ENCODE measurements at places on chromosomes 5 and 9.

DNA sequence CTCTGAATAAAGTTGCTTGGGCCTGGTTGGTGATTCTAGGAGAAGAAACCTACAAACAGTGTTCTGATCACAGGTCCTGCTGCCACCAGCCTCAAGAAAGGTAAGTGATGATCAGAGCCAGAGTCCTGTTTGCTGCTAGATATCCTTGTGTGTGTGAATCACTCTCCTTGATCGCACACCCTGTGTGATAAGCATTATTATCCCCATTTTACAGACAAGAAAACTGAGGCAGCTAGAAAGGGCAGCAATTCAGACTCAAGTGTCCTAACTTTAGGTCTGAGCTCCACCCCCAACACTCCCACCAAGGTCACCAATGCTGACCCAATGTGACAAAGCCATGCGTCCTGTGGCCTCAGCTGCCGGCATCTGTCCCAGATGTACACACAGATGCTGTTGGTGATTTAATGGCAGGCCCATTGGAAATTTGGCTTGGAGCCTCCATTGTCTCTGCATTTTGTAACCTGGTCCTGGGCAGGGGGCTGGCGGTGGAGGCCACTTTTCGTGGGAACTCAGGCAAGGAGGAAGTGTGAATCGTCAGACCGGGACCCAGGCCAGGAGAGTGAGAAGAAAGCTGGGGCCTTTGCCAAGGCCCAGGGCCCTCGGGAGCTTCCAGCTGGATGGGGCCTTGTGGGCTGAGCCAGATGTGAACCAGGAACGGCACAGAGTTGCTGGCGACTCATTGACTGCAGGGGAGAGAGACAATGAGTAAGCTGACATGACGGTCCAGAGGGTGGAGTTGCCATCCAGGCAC is 29.8 kb upstream of the GGTA1 start:
- peak; percentile 88 for DNase-seq

DNA sequence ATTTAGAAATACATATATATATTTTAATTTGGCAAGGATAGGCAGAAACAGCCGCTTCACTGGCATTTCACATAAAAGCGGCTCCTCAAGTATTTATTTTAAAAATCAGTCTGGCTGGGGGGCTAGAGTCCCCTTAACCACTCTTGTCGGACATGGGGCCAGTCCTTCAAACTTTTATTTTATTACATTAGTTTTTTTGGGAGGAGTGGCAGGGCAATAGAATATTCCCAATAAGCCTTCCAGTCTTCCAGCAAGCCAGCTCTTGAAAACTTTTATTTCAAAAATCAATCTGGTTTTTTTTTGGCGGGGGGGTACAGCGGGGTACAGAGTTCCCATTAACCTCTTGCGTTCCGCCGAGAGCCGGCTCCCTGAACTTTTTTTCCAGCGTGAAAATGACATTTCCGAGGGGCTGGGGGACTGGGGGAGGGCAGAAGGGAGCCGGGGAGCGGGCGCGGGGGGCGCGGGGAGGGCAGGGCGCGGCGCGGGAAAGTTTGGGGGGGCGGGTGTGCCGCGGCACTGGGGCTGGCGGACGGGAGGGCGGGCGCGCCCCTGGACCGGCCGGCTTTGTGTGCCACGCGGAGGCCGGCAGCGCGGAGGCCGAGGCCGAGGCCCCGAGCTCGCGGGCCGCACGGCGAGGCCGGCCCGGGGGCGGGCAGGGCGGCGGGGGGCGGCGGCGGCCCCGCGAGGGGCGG is 504 bp upstream of the ZNF618 start:
- peak; percentile 9 for DNase-seq

DNA sequence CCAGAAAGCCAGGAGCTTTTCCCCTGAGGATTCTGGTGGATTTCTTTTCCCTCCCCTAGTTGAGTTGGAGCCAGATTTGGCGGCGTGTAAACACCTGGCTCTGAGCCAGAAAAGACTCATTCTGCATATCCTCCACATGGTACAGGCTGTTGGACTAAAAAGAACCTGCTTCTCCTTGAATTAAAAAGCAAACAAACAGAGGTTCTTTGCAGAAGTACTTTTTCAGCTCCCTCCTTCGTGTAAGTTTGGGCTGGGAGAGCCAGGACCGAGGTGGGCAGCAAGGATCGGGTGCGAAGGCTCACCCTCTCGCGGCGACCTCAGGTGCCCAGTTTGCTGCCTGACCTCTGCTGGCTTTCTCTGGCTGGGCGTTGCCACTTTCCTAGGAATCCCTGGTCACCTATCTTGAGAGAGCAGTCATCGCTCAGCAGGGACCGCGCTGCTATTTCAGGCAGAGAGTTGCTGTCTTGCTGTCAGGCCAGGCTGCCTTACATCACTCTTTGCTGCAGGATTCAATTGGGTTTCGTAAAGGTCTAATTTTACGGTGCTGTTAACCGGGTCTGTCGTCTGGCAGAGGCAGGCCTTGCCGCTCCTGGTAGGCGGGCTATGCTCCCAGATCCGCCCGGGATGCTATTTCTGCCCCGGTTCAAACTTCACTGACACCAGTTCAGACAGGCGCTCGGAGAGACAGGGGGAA is 3.2 kb downstream of the PAPPA start:
- DNase-seq, result peak; percentile 85

GRCh38 chr9:110076894-110077725 is 130.8 kb downstream of the C9orf152 start:
- DNase-seq, result no peak

- no peak for DNase-seq
Measured at GRCh38 chr5:53071738-53072137, 37.8 kb downstream of the MOCS2 start.

DNA sequence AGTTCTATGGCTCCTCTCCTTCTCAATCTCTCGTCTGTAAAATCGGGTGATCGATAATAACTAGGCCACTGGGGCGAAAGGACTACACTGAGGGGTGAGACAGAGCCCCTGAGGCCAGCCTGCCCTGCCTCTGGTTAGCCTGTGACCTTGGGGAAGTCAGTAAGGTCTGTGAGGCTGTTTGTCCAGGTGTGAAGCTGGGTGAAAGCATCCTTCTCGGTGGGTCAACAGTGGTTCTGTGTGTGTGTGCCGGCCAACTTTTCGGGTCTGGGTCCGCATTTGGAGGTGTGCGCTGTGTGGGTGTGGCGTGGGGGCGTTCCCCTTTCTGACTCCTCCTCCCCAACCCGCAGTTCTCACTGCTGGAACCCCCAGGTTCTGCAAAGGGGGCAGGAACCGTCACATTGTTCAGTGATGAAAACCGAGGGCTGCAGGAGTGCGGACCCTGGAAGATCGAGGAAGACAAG is 5.0 kb upstream of the RNF44 start:
- no peak for DNase-seq

DNA sequence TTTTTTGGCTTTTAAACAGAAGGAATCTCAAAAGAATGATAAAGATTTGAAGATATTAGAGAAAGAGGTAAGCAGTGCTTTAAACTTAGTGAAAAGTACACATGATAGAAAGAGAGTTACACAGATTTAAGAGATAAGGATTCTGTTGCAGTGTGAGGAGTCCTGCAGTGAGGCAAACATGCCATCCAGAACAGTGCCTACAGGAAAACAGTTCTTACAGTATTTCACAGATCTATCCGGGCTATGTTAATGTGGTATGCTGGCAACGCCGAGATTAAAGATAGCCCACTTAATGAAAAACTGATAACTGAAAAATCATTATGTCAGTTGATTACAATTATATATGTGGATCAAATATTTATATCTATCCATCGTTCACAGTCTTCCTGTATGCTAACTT is 7.2 kb downstream of the HMMR start:
- no peak for DNase-seq

DNA sequence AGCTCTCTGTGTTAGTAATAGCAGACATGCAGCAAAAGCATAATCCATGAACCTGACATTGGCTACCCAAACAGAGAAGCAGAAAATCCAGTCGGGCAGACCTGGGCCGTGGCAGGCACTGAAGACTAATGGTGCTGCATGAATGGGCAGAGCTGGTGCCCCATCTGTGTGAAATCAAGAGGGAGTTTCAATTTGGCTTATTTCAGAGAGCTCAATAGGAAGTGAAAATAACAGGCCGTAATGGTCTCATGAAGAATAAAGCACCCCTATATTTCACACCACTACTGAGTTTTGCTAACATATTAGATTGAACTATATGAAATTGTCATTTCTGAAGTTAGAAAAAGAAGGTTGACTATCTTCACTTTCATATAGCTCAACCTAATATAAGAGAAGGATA is 149.7 kb downstream of the ENC1 start:
- no peak for DNase-seq

GRCh38 chr9:81578606-81579005 is 110.7 kb downstream of the TLE1 start:
- DNase-seq, result no peak

- no peak for DNase-seq
Measured at GRCh38 chr9:87720173-87720572, 5.7 kb upstream of the CTSL start.

- no peak for DNase-seq
Measured at GRCh38 chr5:14109771-14110170, 33.4 kb upstream of the TRIO start.

DNA sequence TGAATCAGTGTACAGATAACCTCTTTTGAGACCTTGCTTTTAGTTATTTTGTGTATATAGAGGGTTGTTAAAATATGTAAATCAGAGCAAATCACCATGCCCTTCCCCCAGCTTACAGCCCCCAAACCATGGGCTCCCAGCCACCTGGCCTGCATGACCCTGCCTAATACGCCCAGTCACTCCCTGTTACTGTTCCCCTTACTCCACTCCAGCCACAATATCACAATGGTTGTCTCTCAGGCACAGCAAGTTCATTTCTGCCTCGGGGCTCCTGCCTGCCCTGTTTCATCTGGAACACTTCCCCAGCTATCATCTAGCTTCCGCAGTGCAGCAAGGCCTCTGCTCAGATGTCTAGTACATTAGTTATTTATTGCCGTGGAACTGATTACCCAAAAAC is 5.0 kb upstream of the CARD19 start:
- DNase-seq, result peak; percentile 15

GRCh38 chr5:174481737-174482136 is 242.6 kb upstream of the MSX2 start:
- DNase-seq, result no peak

Data from umbilical cord (tissue), 2 donors.